Fibroblast of skin of abdomen (primary cell): ENCODE measurements at places on chromosomes 16 and 17.

- no peak for DNase-seq
Measured at GRCh38 chr16:71852158-71852557, 6.4 kb downstream of the ATXN1L start.

DNA sequence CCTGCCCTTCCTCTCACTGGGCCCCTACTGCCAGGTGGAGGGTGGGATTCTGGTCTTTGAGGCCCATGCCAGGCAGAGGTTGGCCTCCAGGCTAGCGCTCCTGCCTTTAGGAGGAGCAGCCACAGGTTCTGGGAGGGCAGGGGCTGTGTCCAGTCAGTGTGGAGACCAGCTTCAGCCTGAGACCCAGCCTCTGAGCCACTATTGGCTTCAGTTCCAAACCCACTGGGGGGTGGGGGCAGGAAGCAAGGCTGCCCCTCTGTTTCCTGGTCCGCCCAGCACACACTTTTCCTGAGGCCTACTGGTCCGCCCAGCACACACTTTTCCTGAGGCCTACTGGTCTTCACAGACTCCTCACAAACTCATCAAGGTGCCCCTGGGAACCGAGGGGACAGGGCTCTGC is 16.4 kb downstream of the SLC5A10 start:
- no peak for DNase-seq

GRCh38 chr16:89341279-89341678 is 123.8 kb downstream of the ZNF778 start:
- no peak for DNase-seq

DNA sequence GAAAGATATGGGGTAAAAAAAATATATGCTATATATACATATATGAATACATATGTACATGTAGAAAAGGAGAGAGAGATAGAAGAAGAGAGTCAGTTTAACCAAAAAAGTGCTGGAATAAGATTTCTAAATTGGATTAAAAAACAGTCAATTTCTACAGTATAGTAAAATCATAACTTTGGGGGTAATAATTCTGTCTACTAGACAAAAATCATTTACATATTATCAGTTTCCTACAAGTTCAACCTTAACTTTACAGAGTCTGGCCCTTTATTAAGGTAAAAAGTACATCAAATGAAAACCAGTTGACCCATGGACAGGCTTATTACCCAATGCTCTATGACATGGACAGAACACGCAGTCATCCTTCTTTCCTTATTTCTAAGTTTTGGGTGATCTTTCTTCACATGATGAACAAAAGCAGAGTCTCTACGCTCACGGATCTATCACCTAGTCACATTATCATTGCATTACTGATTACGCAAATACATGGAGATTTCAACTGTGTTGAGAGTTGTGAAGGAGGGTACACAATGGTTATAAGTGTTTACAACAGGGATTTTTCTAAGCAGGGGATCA is 63.9 kb upstream of the SMIM36 start:
- no peak for DNase-seq

DNA sequence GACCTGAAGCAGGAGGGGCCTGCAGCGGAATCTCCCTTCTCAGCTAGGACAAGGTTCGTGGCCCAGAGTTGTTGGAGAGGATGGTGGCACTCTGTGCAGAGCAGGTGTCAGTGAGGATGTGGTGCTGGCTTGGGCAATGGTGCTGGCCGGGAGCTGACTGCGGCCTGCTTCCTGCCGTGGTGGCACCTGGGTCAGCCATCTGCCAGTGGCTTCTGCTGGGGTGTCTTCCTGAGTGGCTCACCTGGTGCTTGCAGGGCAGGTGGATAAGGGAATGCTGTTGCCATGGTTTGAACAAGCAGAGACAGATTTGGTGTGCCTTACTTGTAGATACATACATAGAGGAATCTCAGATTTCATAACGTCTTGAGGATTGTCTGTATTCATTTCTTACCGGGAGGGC is 69.6 kb downstream of the SEC14L1 start:
- DNase-seq: no peak

DNA sequence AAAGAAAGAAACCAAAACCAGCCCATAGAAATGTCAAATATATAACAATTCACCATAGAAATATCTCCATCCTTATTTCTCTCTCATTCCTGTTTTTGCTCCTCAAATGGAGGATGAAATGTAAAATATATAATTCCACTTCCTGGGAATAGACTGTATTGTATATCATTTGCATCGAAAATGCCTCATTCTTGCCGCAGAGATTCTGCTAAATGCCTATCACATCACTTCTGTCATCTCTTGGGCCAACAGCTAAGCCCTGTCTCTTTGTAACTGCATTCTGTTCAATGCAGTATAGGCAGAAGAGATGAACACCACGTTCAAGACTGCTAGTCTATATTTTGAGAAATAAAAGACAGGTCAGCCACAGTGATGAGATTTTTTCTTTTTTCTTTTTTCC is 956.3 kb upstream of the SOX9 start:
- DNase-seq: no peak

- peak; percentile 25 for DNase-seq
Measured at GRCh38 chr16:50428116-50428515, 59.3 kb upstream of the BRD7 start.

- DNase-seq: no peak
Measured at GRCh38 chr16:31099860-31100638, 5.5 kb upstream of the VKORC1 start.

DNA sequence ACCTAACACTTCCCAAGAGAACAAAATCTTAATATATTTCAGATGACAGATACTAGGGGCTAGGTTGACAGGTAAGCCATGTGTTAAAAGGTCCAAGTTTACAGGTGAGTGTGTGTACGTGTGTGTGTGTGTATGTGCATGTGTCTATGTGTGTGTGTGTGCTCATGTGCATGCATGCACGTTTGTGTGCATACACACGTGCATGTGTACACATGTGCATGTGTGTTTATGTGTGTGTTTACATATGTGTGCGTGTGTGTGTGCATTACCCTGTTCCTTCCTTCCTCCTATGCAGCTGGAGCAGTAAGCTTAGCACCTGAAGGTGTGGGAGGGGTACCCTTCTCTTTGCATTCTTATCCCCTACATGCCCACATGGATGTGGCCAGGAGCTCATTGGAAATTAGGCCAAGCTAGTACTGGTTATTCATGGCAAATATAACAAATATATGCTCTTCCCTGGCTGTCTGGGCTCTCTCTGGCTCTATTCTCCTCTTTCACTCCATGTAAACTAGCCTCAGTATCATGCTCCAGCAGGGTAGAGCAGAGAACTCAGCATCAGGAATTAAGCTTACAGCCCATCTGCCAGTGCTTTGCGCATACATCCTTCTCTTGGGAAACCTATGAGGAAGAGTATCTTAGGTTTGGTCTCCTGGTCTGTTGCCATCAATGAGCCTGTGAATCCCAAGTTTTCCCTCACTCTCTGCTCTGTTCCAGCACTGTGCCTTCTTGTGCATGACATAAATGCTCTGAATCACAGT is 258.0 kb upstream of the MYOCD start:
- no peak for DNase-seq
